ENCODE measurements at places on chromosomes 6 and 20.

GRCh38 chr20:37411408-37412219 lies 65.7 kb downstream of the SRC start:
- DNase-seq, result no peak

- no peak for DNase-seq
These were observed 143.1 kb upstream of the INSM1 start for GRCh38 chr20:20224806-20225205.

- no peak for DNase-seq
These were observed 138.5 kb upstream of the PHACTR1 start for GRCh38 chr6:12578097-12578496.

- no peak for DNase-seq
These were observed 1.4 kb downstream of the BACH2 start for GRCh38 chr6:90294989-90295853.

GRCh38 chr20:48738399-48739304 lies 89.1 kb downstream of the PREX1 start:
- no peak for DNase-seq

DNA sequence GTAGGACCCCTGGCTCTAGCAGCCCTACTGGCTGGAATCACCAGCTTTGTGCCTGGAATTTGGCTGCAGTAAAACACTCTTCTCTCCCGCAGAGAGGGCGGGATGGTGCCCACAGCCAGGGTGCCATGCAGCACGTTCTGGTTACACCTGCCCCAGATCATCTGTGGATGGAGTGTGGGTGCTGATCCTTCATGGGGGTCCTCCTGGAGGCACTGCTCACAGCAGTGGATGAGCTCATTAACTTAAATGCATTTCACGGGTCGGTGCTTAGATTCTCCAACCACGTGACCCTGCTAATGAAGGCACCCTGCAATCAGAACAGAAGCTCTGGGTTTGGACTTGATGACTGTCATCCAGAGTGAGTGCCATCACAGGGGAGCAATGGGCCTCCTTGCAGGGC lies 138.6 kb upstream of the AFDN start:
- no peak for DNase-seq

All from AML-193 (cell line).